ENCODE measurements at places on chromosomes 3 and 15.

DNA sequence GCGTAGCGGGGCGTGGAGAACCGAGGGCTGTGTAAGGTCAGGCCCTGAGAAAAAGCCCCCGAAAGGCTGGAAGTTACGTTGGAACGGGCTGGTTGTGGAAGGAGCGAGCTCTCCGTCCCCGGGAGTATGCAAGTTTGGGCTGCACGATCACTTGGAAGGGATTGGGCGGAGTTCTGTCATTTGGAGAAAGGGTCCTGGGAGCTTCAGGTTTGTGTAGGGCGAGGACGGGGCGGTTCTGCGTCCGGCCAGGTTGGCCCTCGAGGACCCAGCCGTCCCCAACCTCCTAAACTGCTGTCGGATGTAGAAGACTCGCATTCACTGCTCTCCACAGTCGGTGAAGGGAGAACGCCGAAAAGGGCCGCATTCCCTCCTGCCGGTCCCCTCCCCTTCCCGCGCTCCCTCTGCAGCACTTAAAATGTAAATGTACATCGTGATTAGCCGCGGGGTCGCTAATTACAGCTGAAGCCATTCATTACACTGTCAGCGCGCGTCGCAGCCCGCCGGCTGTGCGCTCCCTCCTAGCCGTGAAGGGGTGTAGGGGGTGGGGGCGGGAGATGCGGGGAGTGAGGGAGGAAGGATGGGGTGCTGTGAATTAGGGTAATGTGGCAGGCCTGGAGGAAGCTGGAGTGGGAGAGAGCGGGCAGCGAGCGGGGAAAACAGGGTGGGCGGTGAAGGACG, 2.5 kb upstream of the RPP25 start:
- DNase-seq: no peak

GRCh38 chr15:88832820-88833730, 29.8 kb downstream of the ACAN start:
- DNase-seq: no peak

- no peak for DNase-seq
Observed at GRCh38 chr3:171875923-171876412, 32.8 kb downstream of the TMEM212 start.

DNA sequence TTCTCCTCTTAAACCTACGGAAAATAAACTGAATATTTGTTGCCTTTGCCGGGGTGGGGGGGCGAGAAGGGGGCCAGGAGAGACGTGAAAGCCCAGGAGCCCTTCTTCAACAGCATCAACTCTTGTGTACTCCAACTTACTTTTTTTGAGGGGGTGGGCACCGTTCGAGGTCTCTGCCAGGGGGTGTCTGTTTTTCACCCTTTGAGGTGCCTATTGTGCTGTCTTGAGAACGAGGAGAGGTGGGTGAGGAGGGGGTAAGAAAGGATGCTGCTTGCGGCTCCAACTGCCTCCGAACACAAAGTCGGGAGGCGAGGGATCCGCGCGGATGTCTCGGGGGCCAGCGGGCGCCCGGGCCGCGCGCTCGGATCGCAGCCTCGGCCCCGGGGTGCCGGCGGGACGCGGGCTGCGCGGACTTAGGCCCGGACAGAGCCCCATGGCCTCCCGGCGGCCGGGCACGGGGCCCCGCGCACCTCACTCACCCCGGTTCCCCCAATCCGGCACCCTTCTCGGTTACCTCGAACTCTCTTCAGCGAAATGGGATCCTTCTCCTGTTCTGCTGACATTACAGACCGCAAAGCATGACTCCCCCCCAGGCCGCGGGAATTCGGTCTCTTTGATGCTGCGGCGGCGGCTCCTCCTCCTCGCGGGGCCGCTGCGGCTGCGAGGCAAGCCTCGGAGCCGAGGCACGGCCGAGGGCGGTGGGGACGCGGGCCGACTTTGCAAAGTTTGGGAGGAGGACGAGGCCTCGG, 650 bp downstream of the PYGO1 start:
- DNase-seq: peak; percentile 47

GRCh38 chr3:155664925-155665695, 79.8 kb downstream of the PLCH1 start:
- peak; percentile 13 for DNase-seq

DNA sequence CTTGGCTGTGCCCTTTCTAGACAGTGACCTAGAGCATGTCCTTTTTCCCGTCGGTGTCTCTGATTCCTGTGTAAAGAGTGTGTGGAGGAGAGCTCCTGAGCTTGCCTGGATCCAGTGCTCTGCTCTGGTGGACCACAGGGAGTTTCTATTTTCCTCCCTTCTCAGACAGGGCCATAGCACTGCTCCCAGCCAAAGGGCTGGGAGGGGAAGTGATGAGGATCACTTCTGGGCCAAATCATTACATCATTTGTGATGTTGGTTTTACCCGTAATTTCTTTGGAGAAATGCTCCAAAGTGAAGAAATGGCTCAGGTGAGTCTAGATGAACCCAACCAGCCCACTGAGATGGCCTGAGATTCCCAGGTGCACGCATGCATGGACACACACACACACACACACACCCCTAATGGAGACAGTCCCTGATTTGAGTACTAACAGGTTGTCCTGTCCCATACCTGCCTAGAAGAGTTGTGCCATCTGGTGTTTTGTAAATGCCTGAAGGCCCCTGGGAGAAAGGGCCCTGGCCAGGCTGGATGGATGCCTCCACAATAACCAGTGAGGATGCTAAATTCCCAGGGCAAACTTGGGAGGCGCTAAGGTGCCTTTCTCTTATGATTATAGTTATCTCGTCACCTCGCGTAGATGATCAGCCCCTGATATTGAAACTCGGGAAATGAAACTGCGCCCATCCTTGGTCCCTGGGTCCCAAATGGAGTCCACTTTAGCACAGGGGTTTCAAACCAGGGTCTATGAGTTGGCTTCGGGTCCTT, 86.9 kb downstream of the ASB7 start:
- no peak for DNase-seq

DNA sequence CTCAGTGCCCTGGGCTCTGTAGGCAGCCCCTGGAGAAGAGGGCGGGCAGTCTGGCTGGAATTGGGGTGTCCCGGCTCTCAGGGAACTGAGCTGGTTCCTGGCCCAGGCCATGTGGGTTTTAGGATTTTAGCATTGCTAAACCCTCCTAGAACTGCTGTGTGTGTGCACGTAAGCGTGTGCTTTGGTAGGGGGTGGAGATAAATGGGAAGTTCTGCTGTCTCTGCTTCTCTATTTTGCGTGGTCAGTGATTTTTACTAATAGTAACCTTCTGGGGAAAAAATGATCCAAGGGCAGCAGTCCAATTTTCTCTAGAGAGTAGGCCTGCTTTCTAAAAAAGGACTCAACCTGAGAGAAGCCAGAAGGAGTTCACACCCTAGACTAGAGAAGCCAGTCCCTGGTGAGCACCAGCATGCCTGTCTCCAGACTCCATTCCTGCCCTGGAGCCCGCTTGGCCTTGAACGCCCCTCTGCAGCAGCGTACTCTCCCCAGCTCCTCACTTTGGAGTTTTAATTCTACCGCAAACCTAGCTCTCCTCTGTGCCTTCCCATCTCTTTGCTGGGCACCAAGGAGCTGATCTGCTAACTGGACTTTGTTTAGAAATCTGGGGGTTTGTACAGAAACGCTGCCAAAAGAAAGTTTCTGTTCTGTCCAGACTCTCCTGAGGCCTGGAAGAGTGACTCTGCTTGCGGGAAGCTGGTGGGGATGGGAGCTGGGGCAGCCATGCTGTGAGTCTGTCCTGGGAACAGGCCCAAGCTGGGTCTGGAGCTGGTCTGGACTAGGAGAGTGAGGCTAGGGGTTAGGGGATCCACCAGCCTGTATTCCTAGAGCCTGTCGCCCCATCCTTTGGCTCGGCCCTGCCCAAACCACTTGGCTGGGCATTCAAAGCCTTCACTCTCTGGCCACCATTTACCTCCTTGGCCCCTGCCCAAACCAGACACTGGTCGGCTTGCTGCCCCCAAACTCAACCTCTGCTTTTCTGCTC, 19.7 kb downstream of the CORO2B start:
- DNase-seq: no peak

All from H54 (cell line).